ENCODE measurements at places on chromosomes 4 and X.

DNA sequence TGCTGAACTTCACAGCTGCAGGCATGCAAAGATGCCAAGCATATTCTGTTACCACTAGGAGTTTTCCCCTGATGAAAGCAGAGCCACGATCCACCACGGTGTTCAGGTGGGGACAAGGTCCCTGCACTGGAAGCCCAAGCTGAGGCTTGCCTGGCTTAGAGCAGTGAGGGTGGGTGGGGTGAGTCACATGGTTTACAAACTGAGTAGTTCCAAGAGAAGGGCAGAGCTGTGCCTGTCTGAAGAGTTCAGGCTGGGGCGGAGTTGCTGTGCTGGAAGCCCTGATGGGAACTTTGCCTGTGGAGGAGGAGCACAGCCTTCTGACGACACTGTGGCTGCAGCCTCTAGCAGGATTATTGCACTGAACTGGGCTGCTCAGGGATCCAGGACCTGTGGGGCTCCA is 45.5 kb downstream of the FAM9B start:
- DNase-seq = peak; percentile 4

GRCh38 chr4:41877020-41877796 is 58.0 kb upstream of the TMEM33 start:
- no peak for DNase-seq

GRCh38 chr4:112410364-112410763 is 105.6 kb downstream of the NEUROG2 start:
- DNase-seq = no peak

- DNase-seq = no peak
Measured at GRCh38 chrX:150572206-150572605, 3.8 kb downstream of the MTM1 start.

GRCh38 chrX:54794028-54794427 is 4.0 kb downstream of the ITIH6 start:
- DNase-seq = no peak

GRCh38 chr4:7536876-7537275 is 102.1 kb upstream of the PSAPL1 start:
- DNase-seq = no peak

- DNase-seq = no peak
Measured at GRCh38 chr4:6259886-6260285, 9.8 kb upstream of the WFS1 start.

DNA sequence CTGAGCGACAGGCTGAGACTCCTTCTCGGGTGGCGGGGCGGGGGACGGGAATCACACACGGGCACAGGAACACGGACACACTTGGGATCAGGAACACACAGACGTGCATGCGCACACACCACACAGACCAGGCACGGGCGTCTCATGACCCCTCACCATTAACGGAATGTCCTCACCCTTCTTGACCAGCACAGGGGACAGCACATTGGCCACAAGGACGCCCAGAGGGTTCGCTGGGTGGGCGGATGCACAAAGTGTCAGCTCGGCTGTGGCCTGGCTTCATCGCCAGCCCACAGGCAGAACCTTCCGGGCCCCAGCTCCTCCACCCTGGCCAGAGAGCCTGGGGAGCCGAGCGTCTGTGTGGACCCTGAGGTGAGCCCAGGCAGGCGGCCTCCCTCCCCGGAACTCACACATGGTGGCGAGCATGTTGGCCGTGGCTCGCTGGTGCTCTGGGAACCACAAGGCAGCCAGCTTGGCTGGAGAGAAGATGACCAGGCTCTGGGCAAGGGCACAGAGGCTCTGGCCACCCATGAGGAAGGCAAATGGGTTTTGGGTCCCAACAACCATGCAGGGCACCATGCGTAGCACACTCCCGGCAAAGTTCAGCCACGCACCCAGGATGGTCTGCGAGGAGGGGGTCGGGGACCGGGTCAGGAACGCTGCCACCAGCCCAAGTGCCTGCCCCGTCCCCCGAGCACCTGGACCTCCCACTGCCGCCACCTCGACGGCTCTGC is 3.1 kb downstream of the SLC49A3 start:
- no peak for DNase-seq

GRCh38 chr4:39716356-39716755 is 18.4 kb downstream of the UBE2K start:
- no peak for DNase-seq

DNA sequence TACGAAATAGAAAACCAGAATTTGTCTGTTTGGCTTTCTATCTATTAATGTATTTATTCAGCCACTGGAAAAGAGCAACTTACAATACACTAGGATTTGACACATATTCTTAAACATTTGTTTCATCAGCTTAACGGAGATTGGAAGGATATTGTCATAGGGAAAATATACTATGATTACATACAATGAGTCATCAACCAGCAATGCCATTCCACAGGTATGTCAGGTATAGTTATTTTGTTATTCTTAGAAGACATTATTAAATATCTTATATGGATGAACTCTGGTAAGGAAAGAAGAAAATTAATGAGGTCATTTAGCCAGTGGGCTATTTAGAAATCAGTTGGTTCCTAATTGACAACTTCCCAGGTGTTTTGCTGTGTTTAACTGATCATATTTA is 926.6 kb downstream of the STIM2 start:
- no peak for DNase-seq

DNA sequence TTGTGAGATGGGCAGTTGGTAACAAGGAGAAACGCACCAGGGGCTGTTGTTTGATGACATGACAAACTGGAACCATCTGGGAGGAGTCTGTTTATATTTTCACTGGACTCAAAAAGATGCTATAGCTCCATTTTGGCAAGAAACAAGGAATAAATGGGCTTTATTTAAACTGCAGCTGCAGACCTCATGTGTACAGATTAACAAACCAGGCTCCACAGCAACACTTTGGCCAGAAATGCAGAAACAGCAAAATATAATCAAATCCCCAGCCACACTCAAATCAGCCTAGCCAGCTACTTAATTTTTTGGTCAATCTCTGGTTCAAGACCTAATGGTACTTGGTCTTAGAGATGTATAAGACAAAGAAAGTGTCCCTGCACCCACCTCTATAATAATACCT is 52.7 kb downstream of the ASB9 start:
- no peak for DNase-seq

DNA sequence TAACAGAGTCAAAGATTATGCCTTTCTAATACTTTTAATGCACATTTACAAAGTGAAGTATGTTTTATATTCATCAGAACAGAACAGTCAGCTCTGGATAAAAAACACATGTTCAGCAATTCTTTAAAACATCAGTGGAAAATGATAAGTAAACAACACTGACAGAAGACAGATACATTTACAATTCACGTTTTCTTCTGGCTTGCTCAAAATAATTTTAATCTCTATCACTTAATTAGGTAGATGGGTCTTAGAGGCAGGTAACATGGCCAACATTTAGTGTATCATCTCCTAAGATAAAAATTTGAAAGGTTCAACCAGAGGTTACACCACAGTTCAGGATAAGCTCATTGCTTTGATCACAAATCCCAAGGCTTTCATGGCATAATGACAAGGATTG is 156.8 kb upstream of the MAB21L2 start:
- DNase-seq = no peak

DNA sequence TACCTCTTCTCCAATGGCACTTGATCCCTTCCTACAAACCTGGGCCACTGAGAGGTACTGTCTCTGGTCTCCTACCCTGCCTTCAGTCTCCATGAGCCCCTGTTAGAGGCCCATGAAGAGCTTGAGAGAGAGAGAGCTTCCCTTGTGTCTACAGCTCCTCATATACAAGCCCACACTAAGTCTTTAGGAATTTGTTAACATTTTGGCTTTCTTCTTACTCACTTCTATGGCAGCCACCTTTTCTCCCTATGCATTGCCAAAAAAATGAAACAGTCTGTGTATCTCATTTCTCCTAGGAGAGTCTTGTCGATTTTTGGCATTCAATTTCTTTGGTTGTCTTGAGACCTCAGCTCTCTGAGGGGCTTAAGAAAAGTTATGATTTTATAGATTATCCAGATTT is 90.9 kb upstream of the LNX1 start:
- no peak for DNase-seq

DNA sequence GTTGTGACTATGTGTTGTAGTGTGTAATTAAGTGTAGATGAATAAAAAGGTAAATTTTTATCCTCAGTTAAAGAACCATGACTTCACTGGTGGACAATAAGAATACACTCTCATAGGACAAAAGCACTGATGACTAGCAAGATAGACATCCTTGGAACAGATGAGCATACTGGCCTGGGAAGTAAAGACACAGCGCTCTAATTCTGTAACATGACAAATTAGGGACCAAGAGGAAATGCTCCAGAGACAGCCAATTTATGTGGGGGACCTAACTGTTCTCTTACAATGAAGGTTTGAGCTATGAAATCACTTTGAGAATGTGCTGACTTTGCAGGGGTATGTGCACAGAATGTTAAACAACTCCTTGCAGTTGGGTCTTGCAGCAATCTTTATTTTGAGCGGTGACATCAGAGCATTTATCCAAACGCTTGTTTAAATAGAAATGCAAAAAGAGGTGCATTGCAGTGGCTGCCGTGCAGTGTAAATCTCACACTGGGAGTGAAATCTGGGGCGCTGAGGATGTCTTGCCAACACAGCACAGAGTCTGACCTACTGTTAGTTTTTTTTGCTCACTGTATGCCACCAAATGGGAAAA is 109.3 kb downstream of the MAGEC2 start:
- DNase-seq = no peak

GRCh38 chrX:15769300-15769954 is 20.9 kb upstream of the ZRSR2 start:
- no peak for DNase-seq

DNA sequence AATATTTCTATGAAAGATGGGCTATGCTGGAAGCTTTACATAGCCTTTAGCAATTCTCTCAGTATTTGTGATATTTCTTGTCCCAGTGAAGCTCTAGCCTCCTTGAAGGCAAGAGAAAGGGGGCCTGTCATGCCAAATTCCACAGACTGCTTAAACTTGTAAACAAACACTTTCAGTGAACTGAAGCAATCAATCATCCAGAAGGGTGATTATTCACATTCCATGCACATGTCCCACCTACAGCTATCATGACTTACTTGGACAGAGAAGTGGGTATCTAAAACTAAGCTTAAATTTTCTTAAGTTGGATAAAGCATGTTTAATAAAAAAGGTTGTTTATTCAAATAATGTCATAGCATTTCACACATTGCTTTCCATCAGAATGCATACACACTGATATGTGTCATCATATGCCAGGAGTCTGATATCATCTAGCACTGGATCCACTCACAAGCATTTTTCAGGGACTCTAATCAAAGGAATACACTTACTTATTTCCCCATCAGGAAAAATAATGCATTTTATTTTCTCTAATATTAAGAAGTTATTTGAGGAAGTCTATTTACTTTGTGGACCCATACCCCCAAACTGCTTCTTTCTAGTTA is 1.2 kb upstream of the FSTL5 start:
- DNase-seq = no peak

DNA sequence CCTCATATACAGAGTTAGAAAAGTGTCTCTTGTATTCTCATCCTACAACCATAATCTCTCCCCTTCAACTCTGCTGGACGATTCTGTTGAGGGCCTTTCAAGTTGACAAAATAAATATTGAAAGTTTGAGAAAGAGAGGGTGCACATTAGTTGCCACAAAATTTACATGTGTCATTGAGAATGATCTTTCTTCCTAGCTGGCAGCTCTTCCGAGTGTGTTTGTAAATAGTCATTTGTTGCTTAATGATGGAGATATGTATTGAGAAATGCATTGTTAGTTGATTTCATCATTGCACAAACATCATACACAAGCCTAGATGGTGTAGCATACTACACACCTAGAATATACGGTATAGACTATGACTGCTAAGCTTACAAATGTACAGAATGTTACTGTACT is 632.8 kb upstream of the AMOT start:
- DNase-seq = no peak

DNA sequence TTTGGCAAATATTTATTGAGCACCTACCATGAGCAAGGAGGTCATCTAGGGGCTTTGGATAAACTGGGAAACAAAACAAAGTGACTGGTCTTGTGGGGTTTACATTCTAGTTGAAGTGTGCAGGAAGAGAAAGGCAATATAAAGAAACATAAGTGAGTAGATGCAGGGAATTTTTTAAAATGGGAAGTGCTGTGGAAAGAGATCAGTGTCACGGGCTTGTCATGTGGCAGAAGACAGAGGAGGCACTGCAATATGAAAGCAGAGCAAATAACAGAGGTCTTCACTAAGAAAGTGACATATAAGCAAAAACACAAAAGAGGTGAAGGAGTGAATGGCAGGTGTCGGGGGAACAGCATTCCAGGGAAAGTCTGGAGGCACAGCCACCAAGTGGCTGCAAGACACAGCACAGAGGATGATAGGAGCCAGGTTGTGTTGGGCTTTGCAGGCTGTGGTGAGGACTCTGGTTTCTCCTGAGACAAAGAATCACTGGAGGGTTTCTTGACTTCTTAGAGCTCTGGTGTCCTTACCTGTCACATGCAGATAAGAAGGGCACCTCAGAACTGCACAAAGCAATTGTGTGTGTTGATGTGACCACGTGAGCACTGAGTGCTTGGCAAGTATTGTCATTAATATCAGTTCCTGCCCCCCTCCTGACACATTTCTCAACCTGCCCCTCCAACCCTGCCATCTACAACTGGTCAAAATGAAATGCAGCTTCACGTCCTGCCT is 143.5 kb downstream of the TSPAN5 start:
- no peak for DNase-seq
